ENCODE measurements at places on chromosomes 16 and 17.

GRCh38 chr16:2799205-2799858, 1.1 kb downstream of the PRSS41 start:
- no peak for DNase-seq

DNA sequence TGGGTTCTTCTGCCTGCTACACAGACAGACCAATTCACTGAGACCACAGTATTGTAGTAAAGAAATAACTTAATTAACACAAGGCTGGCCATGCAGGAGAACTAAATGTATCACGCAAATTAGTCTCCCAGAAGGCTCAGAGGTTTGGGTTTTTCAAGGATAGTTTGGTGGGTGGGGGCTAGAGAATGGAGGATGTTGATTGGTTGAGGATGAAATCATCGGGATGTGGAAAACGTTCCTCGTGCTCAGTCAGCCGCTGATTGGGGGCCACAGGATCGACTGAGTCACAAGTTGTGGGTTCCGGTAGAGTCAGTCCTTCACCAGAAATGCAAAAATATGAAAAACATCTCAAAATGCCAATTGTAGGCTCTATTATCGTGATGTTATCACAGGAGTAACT, 18.7 kb downstream of the RHOT1 start:
- no peak for DNase-seq

- no peak for DNase-seq
Measured at GRCh38 chr16:87076331-87076949, 240.8 kb downstream of the C16orf95 start.

DNA sequence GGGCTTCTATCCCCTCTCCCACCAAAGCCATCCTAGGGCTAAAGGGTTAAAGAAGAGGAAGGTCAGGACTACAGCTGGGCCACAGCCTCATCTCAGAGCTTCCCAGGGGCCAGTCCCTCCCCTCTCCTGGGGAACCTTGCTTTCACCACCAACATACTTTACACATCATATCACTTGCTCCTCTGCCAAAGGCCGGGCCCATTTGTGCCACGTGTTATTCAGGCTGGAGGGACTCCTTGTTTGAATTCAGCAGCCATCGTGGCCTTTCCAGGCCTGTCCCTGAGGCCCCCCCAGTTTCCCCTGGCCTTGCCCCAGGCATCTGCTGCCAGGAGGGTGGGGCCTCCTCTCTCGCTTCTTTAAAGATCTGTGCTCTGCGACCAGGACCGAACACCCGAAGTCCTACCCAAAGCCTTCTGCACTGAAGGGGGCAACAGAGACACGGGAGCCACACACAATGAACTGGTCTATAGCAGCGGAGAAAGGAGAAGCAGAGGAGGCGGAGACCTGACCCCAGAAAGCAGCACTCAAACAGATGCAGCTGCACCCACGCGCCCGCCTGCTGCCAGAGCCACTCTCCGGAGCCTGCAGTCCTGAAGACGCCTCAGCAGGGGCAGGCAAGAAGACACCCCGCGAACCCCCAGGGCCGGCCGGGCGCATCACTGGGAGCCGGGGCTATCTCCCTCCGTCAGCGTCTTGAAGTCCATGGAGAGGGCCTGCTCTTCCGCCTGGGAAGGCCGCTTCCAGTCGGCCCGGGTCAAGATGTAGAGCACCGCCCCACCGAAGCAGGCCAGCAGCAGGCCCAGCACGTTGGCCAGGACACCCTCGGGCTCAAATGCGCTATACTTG, 12.1 kb downstream of the CYB561 start:
- DNase-seq, result no peak

DNA sequence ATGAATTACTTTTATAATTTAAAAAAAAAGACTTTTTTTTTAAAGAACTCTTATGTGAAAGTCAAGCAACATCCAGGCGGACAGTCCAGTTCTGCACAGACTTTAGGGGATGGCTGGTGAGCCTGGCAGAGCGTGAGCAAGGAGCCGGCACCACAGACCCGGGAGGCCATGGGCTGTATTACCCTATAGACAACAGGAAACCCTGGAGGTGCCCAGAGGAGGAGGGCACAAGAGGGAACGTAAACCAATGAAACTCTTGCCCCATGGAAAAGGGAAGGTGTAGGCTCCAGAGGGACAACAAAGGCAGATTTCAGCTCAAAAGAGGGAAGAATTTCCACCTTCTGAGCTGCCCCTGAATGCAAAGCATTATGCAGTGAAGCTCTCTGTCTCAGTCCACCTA, 25.5 kb upstream of the RPH3AL start:
- no peak for DNase-seq

GRCh38 chr16:26149364-26150190, 457.8 kb downstream of the HS3ST4 start:
- no peak for DNase-seq

- peak; percentile 42 for DNase-seq
Measured at GRCh38 chr17:69434164-69434579, 19.7 kb downstream of the MAP2K6 start.

DNA sequence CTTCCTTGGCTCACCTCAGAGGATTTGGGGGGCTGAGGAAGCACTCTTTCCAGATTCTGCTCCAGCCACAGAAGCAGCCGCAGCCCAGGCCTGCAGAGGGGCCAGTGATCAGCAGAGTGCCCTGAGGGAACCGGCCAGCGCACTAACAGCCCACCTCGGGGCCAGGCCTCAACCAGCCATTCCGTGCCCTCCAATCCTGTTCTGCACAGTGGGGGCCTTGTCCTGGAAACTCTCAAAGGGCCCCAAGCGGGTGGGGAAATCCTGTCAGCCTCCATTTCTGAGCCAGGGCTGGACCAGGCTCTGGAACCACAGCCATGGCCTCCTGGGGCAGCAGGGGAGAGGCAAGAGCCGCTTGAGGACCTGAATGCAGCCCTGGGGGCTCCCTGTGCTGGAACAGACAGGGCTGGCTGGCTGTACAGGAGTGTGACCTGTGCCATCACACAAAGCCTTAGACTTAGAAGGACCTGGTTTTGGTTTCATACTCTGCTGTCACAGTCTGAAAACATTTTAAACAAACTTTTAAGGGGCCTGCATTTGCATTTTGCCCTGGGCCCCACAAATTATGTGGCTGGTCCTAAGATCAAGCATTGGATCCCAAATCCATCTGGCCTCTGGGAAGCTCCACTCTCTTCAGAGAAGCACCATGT, 10.0 kb downstream of the CNGB1 start:
- DNase-seq, result no peak

DNA sequence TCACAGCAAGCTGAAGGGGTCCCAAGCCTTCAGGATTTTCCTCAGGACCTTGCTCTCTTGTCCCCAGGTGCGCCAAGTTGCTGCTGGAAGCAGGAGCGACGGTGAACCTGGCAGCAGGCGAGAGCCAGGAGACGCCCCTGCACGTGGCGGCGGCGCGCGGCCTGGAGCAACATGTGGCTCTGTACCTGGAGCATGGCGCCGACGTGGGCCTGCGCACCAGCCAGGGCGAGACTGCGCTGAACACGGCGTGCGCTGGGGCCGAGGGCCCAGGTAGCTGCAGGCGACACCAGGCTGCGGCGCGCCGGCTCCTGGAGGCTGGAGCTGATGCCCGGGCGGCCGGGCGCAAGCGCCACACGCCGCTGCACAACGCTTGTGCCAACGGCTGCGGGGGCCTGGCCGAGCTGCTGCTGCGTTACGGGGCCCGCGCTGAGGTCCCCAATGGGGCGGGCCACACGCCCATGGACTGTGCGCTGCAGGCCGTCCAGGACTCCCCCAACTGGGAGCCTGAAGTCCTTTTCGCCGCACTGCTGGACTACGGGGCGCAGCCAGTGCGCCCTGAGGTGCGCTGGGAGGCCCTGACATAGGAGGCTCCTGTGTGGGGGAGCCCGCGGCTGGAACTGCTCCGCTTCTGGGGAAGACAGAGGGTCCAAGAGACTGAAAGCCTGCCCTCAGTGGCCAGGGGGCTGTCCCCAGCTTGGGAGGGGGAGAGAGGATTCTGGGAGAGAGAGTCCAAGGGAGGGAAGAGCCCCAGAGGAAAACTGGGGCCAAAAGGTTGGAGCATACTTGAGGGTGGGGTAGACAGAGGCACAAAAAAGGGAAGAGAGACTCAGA, 6.4 kb downstream of the ASB16 start:
- no peak for DNase-seq

- no peak for DNase-seq
Measured at GRCh38 chr16:47045459-47045858, 72.0 kb upstream of the DNAJA2 start.

DNA sequence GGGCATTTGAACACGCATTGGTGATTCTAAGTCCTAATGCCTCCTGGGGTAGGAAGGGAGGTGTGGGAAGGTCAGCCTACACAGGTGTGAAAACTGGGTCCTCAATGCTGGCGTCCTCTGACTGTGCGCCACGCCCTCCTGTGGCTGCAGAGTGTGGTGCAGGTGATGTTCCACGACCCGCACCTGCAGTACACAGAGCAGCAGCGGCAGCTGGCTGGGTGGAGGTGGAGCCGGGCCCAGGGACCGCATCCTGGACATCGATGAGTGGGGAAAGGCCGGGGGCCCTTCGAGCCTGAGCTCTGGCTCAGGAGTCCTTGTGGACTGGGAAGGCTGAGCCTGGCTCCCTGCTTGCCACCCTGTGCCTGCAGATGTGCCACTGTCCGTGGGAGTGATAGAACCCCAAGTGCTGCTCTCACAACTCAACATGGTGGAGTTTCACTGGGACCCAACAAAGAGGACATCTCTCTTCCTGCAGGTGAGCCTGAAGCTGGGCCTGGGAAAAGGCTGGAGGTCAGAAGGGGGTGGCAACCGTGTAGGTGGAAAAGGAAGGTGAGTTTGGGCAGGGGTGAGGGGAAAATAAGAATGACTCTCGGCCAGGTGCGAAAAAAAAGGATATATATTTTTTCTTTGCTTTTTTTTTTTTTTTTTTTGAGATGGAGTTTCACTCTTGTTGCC, 14.0 kb upstream of the STAC2 start:
- peak; percentile 85 for DNase-seq

DNA sequence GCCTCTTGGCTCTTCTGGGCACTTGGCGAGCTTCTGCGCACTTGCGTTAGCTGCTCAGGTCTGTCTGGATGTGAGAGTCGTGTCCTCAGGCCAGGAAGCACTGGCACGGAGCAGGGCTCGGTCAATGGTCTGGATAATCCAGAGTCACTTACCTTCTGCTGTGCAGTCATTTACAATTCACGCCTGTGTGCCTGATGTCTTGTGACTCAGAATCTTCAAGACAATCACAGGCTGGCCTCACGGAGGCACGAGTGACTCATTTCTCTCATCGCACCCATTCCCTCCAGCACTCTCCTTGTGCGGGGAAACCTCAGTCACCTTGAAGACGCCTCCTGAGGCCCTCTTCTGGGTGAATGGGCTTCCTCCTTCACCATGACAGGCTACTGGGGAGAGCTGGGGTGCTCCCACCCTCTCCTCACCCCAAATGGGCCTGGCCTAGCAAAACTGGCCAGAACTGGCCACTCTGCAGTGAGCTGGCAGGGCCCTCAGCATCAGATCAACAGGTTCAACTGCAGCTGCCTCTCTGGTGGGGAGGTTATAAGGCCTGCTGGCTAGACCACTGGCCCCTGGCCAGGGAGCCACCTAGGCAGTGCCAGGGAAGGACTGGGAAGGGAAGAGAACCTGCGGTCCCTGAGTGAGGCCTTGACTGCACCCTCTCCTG, 1.9 kb upstream of the CAPN15 start:
- no peak for DNase-seq

GRCh38 chr17:12098568-12098967, 77.9 kb downstream of the MAP2K4 start:
- no peak for DNase-seq

DNA sequence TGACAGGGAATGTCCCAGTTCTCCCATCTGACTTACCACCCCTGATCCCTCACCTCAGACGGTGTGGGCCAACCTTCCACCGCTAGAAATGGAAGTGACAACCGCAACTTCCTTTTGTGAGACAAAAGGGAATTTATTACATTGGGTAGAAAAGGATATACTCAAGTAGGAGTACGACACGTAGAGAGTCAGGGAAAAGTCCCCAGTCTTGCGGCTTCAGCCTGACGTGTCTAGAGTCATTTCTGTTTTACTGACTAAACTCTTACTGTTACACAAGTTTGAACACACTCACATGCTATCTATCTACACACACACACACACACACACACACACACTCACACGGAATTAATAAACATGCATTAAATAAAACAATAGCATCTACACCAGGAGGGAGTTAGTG, 178.9 kb downstream of the COPRS start:
- no peak for DNase-seq

GRCh38 chr16:72936408-72936807, 111.5 kb downstream of the ZFHX3 start:
- DNase-seq, result no peak

Data from NCI-H2081 (cell line).